ENCODE measurements at places on chromosomes 6 and 20.

DNA sequence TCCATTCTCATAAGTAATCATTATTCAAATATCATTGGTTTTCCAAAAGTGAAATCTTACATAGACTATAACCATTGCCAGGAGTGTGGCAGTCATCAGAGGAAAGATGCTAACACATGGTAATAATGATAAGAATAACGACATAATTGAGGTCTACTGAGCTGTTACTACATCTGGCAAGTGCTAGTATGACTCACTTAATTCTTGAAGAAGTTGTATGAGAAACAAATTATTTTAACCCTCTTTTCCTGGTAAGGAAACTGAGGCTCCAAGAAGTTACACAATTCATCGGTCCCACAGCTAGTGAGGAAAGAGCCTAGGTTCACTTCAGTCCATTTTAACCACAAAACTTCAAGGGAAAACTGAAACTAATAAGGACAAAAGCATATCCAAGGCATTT is 335.6 kb upstream of the BTBD3 start:
- DNase-seq: no peak

DNA sequence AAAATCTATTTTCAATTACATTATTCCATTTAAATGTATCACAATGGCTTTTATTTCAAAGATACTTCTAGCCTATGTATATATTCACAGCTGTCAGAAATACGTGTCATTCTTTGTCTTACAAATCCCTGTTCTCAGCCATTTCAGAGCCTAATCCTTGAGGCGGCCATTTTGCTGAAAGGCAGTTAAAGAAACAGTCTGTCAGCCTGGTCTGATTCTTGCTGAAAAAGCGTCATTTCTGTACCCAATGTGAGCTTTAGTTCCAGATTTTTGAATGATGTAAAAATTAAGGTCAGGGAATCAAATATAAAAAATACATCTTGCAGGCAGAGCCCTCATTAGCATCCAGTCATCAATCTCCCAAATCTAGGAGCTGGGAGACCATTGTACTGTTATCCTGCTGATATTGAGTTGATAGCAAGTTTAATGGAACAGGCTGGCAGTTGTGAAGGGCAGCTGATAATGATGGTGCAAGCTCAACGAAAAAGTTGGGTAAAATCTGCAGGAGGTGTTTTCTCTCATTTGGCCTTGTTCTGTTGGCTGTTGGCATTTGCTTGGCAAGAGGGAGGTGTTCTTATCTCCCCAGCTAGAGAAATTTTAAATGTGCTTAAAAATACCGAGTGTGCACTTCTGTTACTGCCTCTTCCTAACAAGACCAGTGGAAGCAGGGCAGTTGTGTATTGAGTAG is 314.8 kb downstream of the SOX4 start:
- DNase-seq: no peak

- no peak for DNase-seq
Measured at GRCh38 chr20:20463933-20464374, 96.0 kb downstream of the INSM1 start.

GRCh38 chr20:53445321-53445731 is 148.3 kb downstream of the ZNF217 start:
- no peak for DNase-seq

DNA sequence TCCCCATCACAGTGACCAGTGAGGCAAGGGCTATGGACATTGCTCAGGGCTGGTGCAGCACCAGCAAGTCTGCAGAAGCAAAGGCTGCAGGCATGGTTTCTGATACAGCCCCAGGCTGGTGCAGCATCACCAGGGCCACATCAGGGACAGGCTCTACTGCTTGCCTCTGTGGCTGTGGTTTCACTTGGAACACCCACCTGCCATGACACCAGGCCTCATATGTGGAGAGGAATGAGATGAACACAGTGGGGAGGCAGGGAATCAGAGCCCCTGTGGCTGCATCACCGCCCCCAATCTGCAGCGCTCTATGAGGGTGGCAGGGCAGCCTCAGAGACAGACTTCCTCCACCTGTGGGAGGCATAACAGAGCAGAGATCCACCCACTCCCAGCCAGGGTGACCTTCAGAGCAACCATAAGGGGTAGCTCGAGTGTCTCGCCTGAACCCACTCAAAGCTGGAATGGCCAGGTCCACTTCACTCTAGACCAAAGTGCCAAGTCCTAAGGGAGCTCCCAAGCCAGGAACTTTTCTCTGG is 7.9 kb downstream of the RING1 start:
- no peak for DNase-seq

DNA sequence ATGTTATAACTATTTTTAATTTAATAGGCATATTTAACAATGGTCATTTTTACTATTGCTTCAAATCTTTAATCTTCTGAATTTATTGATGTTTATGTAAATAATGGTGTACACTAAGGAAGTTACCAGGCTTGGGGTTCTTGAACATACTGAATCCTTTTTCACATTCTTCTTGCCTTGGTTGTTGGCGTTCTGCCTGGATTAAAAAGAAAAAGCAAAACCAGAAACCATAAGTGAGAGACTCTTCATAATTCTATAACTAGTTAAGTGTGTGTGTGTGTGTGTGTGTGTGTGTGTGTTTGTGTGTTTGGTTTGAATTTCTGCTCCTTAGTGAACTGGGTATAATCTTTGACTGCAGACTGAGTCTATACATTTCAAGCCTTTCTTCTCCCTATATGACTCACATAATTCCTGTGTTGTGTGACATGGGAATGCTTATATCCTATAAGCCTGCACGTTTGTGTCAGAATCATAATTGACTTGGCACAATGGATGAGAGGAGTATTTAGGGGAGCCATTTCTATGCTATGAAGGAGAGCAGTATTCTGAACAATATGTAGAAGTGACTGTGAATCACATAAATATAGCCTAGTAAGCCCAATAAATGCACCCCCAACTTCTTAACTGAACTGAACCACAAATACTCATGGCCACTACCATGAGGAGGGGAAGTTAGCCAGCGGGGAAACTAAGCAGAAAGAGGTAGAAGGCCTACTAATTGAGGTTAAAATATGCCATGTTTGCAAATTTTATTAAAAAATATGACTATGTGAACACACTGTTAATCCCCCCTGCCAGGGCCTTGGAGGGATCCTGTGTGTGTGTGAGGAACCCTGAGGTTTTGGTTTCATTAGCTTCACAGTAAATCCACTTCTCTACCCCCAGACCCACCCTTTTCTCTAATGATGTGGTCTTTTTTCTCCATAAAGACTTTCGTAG is 425.5 kb downstream of the BCKDHB start:
- no peak for DNase-seq

- no peak for DNase-seq
Measured at GRCh38 chr6:167121335-167121841, 1.5 kb upstream of the CCR6 start.

GRCh38 chr6:42935322-42935721 is 6.0 kb downstream of the CNPY3 start:
- no peak for DNase-seq

DNA sequence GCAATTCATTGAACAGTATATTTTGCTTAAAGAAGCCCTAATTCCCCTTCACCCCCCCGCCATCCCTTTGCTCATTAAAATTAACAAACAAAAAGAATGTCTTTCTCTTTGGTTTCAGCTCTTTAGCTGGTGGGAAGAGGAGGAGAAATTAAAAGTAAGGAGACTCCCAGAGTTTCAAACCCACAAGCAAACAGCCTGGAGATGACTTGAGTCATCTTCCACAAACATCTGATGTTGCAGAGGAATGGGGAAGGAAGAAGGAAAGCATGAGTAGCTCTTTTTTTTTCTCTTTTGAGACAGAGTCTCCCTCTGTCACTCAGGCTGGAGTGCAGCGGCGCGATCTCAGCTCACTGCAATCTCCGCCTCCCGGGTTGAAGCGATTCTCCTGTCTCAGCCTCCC is 189.6 kb downstream of the ADAT2 start:
- no peak for DNase-seq

DNA sequence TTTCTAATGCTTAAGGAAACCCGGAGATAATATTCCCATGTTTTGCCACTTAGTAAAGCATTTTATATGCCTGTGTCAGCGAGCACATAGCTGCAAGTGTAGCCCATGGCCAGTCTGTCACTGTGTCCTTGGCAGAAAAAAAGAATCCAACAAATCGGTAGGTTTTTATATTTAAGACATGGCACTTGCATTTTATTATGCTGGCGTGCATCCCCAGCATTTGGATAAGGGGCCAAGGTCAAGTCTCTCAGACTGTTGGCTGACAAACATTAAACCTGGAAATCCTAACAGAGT is 1.2 kb upstream of the ZNF184 start:
- DNase-seq: no peak

DNA sequence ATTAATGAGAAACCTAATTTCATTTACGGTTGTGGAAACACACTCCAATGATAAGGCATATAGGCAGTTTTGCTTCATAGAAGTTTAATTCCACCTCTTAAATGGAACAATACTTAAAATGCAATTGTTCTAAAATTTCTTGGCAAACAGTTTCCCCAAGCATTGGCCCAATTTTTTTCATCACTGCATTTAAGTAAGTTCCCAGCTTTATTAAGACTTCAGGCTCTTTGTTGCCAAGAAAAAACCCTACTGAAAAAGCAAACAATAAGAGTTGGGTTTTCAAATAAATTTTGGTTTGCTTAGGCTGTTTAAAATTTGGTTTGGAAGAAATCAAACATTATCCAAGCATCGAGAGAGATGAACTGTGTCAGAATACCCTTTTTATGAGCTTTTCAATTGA is 690.9 kb upstream of the NRSN1 start:
- no peak for DNase-seq

DNA sequence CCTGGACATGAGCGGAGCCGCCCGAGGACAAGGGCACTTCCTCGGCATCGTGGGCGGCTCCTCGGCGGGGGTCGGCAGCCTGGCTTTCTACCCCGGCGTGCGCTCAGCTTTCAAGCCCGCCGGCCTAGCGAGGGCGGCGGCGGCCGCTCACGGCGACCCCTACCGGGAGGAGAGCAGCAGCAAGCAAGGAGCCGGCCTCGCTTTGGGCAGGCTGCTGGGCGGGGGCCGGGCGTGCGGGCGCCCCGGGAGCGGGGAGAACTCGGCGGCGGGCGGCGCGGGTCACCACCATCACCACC is 6.7 kb downstream of the PRDM13 start:
- DNase-seq: no peak

- no peak for DNase-seq
Measured at GRCh38 chr20:59063358-59064213, 21.0 kb upstream of the PRELID3B start.

DNA sequence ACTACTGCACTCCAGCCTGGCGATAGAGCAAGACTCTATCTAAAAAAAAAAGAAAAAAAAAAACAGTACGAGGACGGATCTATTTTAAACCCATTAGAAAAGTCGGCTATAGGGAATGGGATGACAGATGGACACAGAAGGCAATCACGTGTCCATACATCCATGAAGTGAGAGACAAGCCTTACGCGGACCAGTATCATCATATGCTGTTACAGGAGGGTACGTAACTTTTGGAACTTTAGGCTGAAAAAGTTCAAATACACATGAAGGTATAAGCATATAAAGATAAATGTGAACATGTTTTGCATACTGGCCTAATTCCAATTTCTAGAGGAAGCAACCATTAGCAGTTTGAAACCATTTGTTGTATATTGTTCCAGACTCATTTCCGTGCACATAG is 109.8 kb upstream of the EXOC2 start:
- no peak for DNase-seq

DNA sequence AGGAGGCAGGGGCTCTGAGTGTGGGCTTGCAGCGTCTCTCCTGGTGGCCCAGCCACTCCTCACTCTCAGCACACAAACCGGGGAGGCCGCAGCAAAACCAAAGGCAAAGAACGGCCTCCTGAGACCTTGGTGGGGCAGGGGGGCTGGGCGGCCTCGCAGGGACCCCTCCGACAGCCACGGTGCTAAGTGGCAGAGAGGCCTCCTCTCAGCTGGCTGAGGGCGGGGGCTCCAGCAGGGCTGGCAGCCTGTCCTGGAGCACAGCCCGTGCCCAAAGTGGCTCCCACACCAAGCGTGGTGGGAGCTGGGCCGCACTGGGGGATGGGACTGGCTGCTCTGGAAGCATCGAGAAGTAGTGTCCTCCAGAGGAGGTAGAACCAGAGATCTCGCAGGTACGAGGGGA is 334.4 kb downstream of the QKI start:
- DNase-seq: no peak

DNA sequence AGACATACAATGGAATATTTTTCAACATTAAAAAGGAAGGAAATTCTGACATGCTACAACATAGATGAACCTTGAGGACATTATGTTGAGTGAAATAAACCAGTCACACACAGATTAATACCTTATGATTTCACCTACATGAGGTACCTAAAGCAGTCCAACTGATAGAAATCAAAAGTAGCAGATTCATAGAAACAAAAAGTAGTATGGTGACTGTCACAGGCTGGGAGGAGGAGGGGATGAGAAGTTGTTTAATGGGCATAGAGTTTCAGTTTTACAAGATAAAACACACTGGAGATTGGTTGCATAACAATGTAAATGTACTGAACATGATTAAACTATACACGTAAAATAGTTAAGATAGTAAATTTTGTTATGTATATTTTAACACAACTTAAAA is 48.5 kb upstream of the OLIG3 start:
- no peak for DNase-seq

GRCh38 chr6:43130429-43130828 is 40.6 kb upstream of the SRF start:
- DNase-seq: no peak

GRCh38 chr6:139173172-139173571 is 38.3 kb downstream of the HECA start:
- no peak for DNase-seq

- DNase-seq: no peak
Measured at GRCh38 chr20:17768271-17768670, 68.5 kb downstream of the BANF2 start.

GRCh38 chr6:64224819-64225218 is 589.2 kb downstream of the PHF3 start:
- no peak for DNase-seq

GRCh38 chr6:113830140-113830539 is 27.0 kb upstream of the MARCKS start:
- DNase-seq: no peak

GRCh38 chr6:159043251-159043650 is 1.5 kb downstream of the TAGAP start:
- DNase-seq: no peak

DNA sequence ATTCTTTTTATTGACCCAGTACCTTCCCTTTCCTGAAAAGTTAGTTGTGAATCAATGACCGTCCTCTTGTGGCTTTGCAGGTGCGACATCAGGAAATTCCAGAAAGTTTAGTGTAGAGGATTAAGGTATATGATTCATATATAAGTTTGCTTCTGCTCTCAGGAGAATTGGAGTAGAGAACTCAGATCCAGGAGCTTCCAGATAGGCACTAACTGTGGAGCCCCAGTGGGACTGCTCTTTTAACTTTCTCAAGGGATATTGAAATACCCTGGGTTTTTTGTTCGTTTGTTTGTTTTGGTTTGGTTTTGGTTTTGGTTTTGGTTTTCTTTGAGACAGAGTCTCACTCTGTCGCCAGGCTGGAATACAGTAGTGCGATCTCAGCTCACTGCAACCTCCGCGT is 9.5 kb downstream of the TAAR2 start:
- no peak for DNase-seq

DNA sequence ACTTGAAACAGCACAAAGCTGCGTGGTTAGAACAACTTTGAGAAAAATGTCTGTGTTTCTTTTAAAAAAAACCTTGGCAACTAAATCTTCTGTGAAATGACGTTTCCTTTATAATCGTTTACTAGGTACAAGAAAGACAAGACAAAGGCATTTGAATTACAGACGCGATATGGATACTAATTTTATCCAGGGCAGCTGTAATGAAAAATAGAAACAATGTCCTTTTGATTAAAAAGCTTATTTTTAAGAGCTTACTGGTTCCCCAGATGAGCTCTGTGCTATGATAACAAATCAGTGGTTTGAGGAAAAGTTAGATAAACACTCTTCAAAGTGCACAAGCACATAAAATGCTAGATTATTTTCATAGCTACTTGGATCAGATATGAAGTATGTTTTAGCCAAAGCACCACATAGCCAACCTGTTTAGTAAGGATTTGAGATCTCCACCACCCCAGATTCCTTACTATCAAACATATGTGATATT is 1.6 kb upstream of the SYNCRIP start:
- no peak for DNase-seq
